Stimulated activated CD4-positive, alpha-beta T cell treated with anti-CD3 and anti-CD28 coated beads, Interleukin-15, amount 100 ng/mL, for 48 hours (primary cell): ENCODE measurements at places on chromosomes 7 and 10.

GRCh38 chr10:3782146-3782450 lies 2.9 kb downstream of the KLF6 start:
- DNase-seq, result no peak

GRCh38 chr7:7883394-7883793 lies 85.2 kb upstream of the GLCCI1 start:
- DNase-seq, result no peak

GRCh38 chr7:51234139-51234538 lies 82.5 kb downstream of the COBL start:
- no peak for DNase-seq

- DNase-seq, result no peak
These were observed 1628.7 kb downstream of the REEP3 start for GRCh38 chr10:65149878-65150277.

- DNase-seq, result no peak
These were observed 49.5 kb upstream of the DNAJC1 start for GRCh38 chr10:22053048-22053447.

GRCh38 chr7:46191776-46192175 lies 270.7 kb upstream of the IGFBP3 start:
- no peak for DNase-seq

DNA sequence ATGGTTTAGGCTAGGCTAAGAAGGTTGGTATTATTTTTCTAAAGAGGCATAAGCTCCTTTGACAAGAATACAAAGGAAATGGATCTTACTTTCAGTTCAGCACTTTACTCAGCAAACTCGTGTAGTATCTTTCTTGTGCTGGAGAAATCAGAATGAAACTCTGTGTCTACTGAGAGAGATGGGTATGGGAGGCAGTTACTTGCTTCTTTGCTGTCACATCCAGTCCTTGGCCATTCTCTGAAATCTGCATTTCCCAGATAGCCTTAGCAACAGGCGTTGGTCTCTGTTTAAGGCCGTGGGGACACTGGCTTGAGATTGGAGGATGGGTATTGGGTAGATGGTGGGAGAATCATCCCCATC lies 180.5 kb downstream of the NRP1 start:
- DNase-seq, result no peak

- DNase-seq, result no peak
These were observed 477.1 kb downstream of the RPS24 start for GRCh38 chr10:78510566-78511323.

DNA sequence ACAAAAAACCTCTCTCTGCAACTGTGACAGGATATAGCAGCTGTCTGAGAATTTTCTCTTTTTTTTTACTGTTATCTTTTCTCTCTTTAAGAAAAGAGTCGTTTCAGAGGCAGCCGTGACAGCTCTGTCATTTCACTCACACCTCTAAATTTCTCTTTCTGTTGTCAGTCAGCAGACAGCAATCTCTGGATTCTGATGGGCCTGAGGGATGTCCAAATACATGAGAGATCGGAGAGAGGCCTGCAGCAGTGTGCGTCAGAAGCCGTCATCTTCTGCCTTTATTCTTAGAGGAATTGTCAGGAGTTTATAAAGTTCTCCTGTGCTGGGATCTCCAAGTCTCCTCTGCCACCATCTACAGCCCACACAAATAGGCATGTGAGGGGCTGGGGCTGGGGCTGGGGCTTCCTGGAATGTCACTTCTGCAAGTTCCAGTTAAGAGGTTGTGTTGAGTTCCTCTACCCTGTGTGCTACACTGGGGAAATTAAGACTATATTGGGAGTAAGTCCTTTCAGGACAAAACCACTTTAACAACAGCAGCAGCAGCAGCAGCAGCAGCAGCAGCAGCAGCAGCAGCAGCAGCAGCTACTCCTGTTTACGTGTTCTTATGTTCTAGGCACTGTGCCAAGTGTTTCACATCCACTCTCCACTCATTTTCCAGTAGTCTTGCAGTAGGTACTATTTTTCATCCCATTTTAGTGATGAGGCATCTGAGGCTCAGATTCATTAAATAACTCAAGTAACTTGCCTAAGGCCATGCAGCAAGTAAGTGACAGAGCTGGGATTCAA lies 541.3 kb downstream of the LRMDA start:
- DNase-seq, result no peak

DNA sequence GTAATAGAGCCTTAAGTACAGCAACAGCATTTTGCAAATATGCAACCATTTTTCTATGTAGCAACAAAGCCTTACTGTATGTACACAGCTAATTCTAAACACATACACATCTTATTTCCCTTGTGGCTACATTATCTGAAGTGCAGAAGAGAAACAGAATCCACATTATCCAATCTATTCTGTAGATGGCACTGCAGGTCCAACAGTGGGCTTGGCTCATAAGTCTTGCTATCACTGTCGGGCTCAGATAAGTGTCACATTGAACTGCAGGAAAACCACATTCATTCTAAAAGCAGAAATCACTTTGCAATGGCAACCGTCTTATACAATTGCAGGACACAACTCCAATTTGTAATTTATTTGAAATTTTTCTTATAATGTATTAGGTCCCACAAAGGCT lies 109.8 kb upstream of the NOBOX start:
- DNase-seq, result no peak

DNA sequence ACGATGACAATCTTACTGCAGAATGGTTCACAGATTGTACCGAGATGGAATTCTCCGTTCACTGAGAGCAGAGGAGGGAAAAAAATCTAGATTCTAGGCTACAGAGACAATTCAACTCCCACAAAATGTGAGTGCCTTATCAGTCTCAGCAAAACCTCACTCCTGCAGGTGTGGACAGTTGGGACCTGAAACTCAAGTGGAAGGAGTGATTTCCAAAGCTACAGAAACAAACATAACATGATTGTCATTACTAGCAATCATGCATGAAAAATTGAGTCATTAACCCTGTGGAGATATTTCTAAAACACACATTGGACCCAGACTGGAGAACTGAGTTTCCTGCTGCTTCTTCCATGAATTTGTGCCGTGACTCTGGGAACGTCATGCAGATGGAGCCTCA lies 70.3 kb downstream of the CALML3 start:
- DNase-seq, result no peak

DNA sequence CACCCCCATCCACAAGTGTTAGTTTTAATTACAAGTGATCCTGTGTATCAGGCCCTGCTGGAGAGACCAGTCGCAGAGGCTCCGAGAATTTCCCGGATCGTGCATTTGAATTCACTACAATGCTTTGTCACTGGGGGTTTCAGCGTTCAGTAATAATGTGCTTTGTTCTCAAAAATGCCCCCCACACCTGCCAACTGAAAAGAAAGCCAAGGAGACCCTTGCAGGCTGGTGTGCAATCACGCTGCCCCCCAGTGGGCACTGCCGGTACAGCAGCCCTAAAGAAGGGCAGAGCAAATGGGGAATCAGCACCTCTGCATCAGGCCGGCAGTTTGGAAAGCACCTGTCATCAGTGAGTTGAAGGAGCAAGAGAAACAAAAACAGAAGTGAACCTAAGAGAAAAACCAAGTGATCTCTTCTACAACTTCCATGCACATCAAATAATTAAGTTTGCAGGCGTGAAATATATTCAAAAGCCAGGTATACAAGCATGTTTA lies 177.6 kb downstream of the PARD3 start:
- peak; percentile 31 for DNase-seq

- DNase-seq, result no peak
These were observed 7.9 kb downstream of the NUB1 start for GRCh38 chr7:151349507-151349853.

DNA sequence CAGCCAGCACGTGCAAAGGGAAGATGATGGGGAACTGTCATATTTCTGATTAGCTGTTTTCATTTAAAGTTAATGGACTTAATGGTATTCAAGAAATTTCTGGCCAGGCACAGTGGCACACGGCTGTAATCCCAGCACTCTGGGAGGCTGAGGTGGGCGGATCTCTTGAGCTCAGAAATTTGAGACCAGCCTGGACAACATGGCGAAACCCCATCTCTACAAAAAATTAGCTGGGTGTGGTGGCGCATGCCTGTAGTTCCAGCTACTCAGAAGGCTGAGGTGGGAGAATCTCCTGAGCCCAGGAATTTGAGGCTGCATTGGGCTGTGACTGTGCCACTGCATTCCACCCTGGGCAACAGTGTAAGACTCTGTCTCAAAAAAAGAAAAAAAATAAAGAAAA lies 18.7 kb downstream of the STN1 start:
- no peak for DNase-seq

- no peak for DNase-seq
These were observed 13.1 kb upstream of the HABP2 start for GRCh38 chr10:113539789-113540188.

DNA sequence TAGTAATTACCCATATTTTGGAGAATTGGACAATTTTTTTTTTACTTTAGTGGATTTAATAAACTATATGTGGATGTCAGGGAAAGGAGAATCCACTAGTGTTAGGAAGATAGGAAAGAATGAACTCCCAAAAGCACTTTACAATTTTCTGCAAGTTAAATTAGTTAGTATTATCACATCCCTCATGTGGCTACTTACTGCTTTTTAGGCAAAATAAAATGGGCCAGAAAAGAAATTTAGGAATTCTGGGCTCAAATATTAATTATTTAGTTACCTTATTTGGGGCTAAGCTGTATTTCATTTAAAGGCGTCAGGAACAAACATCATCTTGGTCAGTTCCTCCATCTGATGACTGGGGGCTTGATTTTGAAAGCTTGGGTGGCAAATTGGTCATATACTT lies 4.8 kb upstream of the CUX1 start:
- DNase-seq, result no peak

DNA sequence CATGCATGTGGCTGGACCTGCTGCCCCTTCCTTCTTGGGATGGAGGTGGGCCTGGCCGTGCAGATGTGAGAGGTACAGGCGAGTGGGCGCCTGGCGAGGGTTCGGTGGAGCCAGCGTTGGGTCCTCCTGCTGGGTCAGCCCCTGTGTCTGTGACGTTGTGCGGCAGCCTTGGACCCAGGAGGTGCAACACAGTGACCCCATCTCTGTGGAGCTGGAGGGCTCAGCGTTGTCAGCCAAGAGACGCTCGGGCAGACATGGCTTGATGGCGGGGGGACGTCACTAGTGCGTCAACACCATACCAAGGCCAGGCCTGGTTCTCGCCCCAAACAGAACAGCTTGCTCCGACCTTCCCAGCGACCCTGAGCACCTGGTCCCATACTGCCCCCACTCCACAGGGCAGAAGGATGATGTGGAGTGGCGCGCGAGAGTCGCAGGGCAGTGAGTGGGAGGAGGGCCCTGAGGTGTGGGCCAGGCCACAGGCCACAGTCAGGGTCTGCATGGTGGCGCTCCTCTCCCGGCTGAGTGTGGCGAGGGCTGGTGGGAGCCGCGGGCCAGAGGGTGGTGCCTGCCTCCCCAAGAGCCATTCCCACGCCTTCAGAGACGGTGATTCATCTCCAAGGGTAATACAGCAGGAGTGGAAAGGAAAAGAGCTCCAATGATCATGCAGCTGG lies 184.4 kb downstream of the DNAJB6 start:
- DNase-seq, result no peak

GRCh38 chr10:103442031-103442461 lies 10.1 kb downstream of the CALHM2 start:
- no peak for DNase-seq

GRCh38 chr10:100291356-100291755 lies 4.9 kb upstream of the BLOC1S2 start:
- DNase-seq, result no peak

DNA sequence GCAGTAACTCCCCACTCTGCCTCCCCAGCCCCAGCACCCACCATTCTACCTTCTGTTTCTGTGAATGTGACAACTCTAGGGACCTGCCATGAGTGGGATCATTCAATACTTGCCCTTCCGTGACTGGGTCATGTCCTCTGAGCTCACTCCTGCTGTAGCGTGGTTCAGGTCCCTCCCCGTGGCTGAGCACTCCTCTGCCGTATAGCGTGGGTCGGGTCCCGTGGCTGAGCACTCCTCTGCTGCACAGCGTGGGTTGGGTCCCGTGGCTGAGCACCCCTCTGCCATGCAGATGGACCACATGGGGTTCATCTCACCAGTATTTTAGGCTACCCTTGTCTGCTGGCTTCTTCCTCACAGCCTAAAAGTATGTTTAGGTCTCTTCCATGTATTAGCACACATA lies 43.0 kb downstream of the INSIG1 start:
- no peak for DNase-seq

- DNase-seq, result no peak
These were observed 7.8 kb upstream of the CCNY start for GRCh38 chr10:35328404-35329037.

DNA sequence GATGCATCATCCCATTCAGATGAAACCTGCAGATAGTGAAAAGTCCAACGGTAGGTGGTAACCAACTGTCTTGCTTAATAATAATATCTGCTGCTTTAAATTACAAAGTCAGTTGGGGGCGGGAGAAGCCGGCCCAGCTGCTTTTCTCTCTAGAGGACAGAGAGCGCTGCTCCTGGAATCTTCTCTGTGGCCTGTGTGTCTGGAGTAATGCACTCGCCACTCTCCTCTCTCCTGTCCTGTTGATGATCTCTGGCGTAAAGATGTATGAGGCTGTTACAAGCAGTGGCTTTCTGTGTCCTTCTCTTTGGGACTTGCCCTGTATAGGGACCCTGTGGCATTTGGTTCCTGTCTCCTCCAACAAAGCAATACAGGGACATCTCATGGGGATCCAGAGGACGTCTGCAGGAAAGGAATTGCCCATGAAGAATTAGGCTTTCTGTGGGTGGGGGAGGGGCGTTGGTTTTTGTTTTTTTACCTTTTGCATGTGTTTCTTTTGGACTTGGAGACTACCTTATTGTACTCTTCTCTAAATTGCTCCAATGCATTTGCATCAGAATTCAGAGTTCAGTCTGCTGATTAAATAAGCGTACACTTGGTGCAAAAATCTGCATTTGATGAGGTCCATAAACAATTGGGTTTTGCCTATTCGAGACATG lies 231.6 kb downstream of the CELF2 start:
- no peak for DNase-seq

- no peak for DNase-seq
These were observed 4.4 kb downstream of the ZMIZ1 start for GRCh38 chr10:79072994-79073645.

DNA sequence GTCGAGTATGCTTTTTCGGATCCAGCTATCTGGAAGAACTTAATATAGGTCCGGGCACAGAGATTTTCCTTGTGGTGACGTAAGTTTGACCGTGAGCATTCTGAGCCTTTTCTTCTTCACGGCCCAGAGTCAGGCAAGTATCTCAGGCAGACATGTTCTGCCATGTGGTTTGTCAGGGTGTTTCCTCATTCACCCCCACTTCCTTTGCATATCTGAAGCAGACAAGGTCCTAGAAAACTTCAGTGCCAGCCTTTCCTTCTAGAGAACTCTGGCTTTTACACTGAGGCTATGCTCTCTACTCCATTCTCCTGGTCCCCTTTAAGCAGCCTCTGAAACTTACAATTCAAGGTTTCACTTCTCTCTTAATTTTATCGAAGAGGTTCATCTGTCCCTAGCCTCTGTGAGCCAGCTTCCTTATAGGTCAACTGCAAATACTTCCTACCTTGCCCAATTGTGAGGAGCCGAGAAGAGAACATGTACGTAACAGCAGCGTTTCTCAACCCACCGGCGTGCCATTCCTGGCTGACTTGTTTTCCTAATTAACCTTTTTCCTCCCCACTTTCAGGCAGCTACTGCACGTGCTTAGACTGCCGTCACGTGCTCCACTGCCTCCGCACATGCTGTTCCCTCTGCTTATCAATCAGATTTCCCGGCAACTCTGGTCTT lies 47.3 kb downstream of the CDCA7L start:
- no peak for DNase-seq

GRCh38 chr7:99011341-99011705 lies 132.6 kb downstream of the SMURF1 start:
- no peak for DNase-seq
